ENCODE measurements at places on chromosomes 12 and 14.

GRCh38 chr12:103331643-103332042 lies 164.1 kb downstream of the C12orf42 start:
- DNase-seq: no peak

DNA sequence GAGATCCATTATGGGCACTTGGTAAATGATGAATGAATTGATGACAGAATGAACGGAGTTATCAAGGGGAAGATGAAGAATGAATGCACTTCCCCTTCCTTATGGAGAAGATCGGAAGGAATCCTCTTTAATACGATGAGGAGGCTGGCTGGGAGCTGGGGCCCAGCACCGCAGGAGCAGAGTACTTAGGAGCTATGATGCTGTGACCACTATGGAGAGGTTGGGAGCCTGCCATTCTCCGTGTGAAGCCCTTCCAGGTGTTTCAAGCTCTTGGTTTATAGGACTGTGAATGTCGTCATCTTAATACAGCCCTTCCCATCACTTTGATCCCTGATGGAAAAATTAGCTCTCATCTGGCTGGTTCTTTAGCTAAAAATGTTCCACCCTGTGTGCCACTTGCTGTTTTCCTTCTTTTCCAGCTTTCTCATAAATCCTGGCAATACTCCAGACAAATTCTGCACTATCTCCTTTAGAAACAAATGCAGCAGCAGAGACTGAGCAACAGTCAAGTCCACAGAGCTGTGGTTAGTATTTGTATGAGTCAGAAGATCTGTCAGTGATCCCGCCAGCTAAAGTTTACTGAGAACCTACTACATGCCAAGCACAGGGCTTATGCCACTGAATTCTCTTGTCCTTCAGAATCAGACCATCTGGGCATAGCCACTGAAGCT lies 263.1 kb upstream of the CRY1 start:
- DNase-seq: no peak

DNA sequence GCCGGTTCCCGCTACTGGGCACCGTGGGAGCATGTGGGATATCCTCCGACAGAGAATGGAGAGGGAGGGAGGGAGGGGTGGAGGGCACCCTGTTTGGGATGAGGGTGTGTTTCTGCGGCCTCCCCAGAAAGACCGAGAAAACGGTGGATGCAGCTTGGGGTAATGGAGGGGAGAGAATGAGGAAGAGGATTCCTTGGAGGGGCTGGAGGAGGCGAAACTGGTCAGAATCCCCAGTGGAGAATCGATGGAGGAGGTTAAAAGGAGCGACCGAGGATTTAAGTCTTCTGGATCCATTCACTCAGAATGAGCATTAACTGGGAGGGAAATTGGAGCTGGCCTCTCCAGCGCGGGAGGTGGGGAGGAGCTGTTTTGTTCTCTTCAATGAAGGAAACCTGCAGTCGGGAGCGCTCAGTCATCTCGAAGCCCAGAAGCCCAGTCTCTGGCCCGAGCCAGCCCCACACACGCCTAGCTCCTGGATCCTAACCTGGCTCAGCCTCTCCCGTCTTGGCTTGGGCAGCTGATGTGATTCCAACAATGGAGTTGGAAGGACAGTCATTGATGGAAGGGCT lies 581 bp downstream of the ARG2 start:
- no peak for DNase-seq

GRCh38 chr12:89695830-89696229 lies 12.8 kb downstream of the ATP2B1 start:
- no peak for DNase-seq

GRCh38 chr12:41663598-41664265 lies 475.6 kb downstream of the PDZRN4 start:
- DNase-seq: peak; percentile 39

DNA sequence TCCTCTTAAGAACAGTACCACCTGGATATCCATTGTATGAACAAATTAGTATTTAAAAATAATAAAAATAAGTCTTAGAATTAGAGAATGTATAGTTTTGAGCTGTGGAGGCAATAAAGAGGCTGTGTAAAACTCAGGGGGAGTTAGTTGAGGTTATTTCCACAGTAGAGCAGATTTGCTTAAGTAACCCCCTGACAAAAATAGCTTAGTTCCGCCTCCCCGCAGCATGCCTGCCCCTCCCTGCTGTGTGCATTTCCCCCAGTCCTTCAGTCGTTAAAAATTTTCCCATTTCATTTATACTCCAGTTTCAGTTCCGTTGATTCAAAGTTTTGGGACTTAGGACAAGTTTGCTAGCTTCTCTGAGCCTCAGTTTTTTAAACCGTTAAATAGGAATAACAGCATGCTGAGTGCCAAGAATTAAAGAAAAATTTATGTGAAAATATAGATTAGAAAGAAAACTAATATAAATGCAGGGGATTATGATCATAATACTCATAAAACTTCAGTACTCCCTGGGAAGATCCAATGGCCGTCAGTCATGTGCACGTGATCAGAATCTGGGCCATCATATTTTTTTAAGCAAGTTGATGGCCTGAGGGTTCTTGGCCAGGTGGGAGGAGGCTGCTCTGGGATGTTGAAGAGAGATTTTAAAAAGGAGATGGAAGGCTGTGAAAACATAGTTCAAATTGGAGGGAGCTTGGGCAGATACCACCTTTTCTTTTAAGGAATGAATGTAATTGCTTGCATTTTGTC lies 14.5 kb upstream of the SLC38A2 start:
- no peak for DNase-seq

- no peak for DNase-seq
Observed at GRCh38 chr12:93151079-93151762, 222.1 kb upstream of the EEA1 start.

- no peak for DNase-seq
Observed at GRCh38 chr12:27289414-27289813, 43.2 kb upstream of the BMAL2 start.

- DNase-seq: no peak
Observed at GRCh38 chr12:108839018-108839889, 18.1 kb downstream of the SSH1 start.

GRCh38 chr12:6883683-6884082 lies 10.6 kb upstream of the SPSB2 start:
- DNase-seq: no peak

DNA sequence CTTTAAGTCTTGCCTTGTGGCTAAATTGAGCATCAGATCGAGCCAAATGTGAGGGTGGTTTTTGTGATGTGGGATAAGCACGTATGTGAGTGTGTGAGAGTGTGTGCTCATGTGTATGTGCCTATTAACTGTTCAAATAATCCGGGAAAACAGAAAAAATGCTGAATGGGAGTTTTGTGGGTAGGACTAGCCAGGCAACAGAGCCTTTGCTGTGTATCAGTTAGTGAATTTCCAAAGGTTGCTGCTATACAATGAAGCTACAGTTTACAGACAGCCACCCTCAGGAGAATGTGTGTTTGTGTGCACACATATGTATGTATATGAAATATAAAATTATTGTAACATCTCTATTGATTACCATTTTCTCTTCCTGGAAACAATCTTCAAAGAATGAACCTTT lies 154.0 kb downstream of the SOX5 start:
- no peak for DNase-seq

Measured in NT2/D1 (cell line).